Neural progenitor cell (in vitro differentiated cells): ENCODE measurements at places on chromosomes 3 and 15. TPM values are rescaled to one million over a fixed set of nuclear protein-coding genes. Genes with fewer than 3 reads are reported as not detected.

Gene ITGA11
- not detected in 2 replicates for total RNA-seq

Gene MORC1
- total RNA-seq, result not detected in 2 replicates

Gene TNNC1
- 0.67 and 5.8 TPM in 2 replicates for total RNA-seq

Gene MED12L
- 14.2 and 16.5 TPM in 2 replicates for total RNA-seq

DNA sequence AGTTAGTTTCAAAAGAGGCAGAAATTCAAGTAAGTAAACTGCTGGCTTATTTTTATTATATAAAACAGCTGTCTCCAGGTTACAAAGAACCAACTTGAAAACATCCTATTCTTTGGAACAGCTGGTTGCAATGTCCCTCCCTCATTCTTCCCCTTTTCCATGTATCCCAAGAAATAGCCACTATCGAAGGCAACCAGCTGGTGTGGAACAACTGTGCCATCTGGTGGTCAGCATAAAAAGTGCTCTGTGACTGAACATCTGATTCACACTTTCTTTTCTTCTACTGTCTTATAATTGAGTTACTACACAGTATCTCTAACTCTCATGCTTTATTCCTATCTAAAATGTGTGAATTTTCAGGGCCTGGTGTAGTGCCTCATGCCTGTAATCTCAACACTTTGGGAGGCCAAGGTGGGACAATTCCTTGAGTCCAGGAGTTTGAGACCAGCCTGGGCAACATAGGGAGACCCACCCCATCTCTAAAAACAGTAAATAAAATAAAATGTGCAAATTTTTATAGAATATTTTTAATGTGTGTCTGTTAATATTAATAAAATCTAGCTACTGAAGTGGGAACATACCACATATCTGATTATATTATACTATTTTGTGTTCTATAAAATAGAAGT is 9.6 kb downstream of the OSBPL11 start:
- H3K27me3 ChIP-seq, result no peaks in the 10 kb centered on the region
- peak; percentile 77 for DNase-seq
- no peak overlapping the region for H3K4me3 ChIP-seq
- H3K4me1 ChIP-seq, result no peaks in the 10 kb centered on the region
- no peaks in the 10 kb centered on the region for H3K36me3 ChIP-seq

DNA sequence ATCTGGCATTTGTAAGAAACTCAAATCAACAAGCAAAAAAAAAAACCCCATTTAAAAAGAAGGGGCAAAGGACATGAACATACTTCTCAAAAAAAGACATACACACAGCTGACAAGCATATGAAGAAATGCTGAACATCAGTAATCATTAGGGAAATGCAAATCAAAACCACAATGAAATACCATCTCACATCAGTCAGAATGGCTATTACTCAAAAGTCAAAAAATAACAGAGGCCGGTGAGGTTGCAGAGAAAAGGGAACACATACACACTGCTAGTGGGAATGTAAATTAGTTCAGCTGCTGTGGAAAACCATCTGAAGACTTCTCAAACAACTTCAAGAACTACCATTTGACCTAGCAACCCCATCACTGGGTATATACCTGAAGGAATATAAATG is 199.4 kb upstream of the THBS1 start:
- no peak for DNase-seq
- H3K36me3 ChIP-seq, result no peaks in the 10 kb centered on the region
- no peak overlapping the region for H3K27ac ChIP-seq
- H3K27me3 ChIP-seq, result no peaks in the 10 kb centered on the region
- no peaks in the 10 kb centered on the region for H3K4me1 ChIP-seq

- DNase-seq, result no peak
- H3K27ac ChIP-seq, result no peak overlapping the region
- H3K36me3 ChIP-seq, result no peaks in the 10 kb centered on the region
- no peaks in the 10 kb centered on the region for H3K27me3 ChIP-seq
- no peaks in the 10 kb centered on the region for H3K4me1 ChIP-seq
Measured at GRCh38 chr3:156581954-156582353, 27.0 kb upstream of the SSR3 start.

GRCh38 chr15:39625856-39626255 is 45.0 kb downstream of the THBS1 start:
- H3K4me3 ChIP-seq, result no peak overlapping the region
- H3K27ac ChIP-seq, result no peak overlapping the region
- H3K27me3 ChIP-seq, result no peaks in the 10 kb centered on the region
- H3K36me3 ChIP-seq, result no peaks in the 10 kb centered on the region
